ENCODE measurements at places on chromosomes 11 and 22.

DNA sequence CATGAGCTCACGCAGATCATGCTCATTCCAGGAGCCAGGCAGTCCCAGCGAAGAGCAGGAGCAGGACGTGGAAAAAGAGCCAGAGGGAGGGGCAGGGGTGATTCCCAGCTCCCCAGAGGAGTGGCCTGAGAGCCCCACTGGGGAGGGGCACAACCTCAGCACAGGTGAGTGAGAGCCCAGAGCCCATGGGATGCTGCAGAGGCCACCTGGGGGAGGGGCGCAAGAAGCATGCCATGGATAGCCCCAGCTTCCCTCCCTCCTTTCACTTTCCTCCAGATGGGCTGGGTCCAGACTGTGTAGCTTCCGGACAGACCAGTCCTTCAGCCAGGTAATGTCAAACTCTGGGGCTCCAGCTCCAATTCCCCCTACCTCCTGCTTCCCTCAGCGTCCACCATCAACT, 6.2 kb downstream of the SMTNL1 start:
- no peaks in the 10 kb centered on the region for H3K4me1 ChIP-seq
- H3K27me3 ChIP-seq, result no peaks in the 10 kb centered on the region
- no peak for DNase-seq
- no peaks in the 10 kb centered on the region for H3K36me3 ChIP-seq

- no peak overlapping the region for H3K27ac ChIP-seq
- H3K36me3 ChIP-seq, result no peaks in the 10 kb centered on the region
- no peaks in the 10 kb centered on the region for H3K27me3 ChIP-seq
These were observed 38.0 kb upstream of the JAM3 start for GRCh38 chr11:134030853-134031252.

- no peak overlapping the region for H3K27ac ChIP-seq
- DNase-seq, result no peak
- H3K36me3 ChIP-seq, result no peaks in the 10 kb centered on the region
- H3K4me3 ChIP-seq, result no peak overlapping the region
- H3K27me3 ChIP-seq, result no peaks in the 10 kb centered on the region
- no peaks in the 10 kb centered on the region for H3K4me1 ChIP-seq
These were observed 54.6 kb upstream of the SC5D start for GRCh38 chr11:121237686-121238658.

DNA sequence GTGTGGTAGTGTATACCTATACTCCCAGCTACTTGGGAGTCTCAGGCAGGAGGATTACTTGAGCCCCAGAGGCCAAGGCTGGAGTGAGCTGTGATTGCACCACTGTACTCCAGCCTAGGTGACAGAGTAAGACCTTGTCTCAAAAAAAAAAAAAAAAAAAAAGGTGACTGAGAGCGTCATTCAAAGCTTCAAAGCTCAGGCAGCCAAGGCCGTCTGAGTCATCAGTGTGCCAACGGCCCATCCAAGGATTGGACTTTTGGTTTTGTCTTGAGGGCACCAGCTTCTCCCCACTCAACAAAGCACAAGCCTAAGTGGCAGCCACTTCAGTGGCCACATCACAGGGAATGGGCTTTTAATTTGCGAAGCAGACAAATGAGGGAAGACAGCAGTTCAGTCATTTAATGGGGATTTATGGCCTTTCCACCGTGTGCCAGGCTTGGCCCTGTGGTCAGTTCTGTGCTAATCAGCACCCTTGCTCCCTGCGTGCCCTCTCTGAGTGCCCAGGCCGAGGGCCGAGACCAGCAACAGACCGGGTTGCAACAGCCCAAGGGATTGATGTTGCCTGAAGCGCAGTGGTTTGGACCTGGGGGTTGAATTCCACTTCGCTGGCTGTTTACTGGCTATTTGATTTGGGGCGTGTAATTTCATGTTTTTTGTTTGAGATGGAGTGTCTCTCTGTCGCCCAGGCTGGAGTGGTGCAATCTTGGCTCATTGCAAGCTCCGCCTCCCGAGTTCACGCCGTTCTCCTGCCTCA, 30.2 kb upstream of the CRYBB3 start:
- no peak overlapping the region for H3K4me3 ChIP-seq
- H3K27ac ChIP-seq, result no peak overlapping the region
- DNase-seq, result no peak
- H3K27me3 ChIP-seq, result no peaks in the 10 kb centered on the region
- no peaks in the 10 kb centered on the region for H3K4me1 ChIP-seq

DNA sequence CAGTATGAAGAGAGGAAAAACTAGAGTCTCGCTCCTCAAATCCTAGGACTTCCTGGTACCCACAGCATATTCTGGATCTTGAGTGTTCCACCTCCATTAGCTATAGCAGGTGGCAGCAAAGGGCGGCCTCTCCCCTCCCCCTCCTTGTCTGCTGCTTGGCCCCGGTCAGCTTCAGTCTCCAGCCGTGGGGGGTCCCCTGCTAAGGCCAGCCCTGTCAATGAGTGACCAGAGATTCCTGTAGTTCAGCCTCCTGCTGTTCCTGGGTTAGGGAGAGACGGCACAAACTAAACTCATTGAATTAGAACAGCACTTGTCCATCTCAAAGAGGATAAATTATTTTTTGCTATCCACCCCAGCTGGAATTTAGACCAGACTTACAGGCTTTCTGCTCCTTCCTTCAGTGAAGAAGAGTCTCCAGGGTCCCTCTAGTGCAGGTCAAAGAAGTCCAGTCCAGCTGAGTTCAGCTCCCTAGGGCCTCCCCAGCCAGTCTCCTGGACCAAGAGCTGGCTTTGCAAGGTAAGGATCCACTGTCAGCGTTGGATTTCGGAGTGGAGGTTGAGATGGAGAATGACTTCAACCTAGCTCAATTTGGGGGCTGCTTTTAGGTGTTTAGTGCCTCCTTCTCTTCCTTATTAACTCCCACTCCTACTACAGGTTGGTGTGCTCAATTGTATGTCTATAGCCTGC, 1.1 kb upstream of the PHLDB1 start:
- no peaks in the 10 kb centered on the region for H3K27me3 ChIP-seq
- peak; percentile 31 for DNase-seq
- peak overlapping the region; percentile 58 for H3K27ac ChIP-seq
- H3K4me3 ChIP-seq, result peak overlapping the region; percentile 21

DNA sequence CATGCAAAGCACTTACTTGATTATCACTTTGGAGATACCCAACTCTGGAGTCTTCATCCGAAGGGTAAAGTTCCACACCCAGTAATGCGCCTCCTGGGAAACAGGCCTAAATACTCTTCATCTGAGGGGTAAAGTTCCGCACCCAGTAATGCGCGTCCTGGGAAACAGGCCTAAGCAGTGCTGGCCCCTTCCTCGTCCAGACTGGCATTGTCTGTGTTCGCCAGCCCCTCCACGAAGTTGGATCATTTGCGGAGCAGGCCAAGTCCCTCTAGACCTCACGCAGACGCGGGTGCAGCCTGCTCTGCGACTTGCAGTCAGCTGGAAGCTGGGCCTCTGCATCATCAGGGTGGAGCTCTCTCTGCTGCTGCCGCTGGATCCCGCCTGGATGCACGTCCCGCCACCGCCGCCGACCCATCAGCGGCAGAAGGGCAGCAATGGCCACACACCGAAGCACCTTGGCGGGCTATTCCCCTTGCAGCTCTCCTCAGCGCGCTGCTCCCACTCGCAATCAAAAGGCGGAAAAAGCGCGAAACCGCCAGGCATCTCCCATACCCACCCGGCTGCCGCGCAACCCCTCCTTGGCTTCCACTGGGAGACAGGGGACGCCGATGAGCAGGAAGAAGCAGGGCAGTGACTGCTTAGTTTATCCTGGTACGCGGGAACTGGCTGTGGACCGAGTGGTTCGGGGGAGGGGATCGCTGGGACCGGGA, 34.1 kb upstream of the GLYATL1 start:
- peak; percentile 6 for DNase-seq
- no peak overlapping the region for H3K27ac ChIP-seq
- peaks cover 9% of the 10 kb centered on the region for H3K4me1 ChIP-seq

GRCh38 chr22:41038732-41039131, 53.7 kb upstream of the EP300 start:
- H3K4me3 ChIP-seq, result no peak overlapping the region
- no peaks in the 10 kb centered on the region for H3K27me3 ChIP-seq
- H3K36me3 ChIP-seq, result no peaks in the 10 kb centered on the region
- no peaks in the 10 kb centered on the region for H3K4me1 ChIP-seq
- no peak overlapping the region for H3K27ac ChIP-seq

GRCh38 chr22:31244046-31244942, 32.2 kb downstream of the LIMK2 start:
- DNase-seq, result no peak
- peaks cover 16% of the 10 kb centered on the region for H3K4me1 ChIP-seq
- no peak overlapping the region for H3K4me3 ChIP-seq

DNA sequence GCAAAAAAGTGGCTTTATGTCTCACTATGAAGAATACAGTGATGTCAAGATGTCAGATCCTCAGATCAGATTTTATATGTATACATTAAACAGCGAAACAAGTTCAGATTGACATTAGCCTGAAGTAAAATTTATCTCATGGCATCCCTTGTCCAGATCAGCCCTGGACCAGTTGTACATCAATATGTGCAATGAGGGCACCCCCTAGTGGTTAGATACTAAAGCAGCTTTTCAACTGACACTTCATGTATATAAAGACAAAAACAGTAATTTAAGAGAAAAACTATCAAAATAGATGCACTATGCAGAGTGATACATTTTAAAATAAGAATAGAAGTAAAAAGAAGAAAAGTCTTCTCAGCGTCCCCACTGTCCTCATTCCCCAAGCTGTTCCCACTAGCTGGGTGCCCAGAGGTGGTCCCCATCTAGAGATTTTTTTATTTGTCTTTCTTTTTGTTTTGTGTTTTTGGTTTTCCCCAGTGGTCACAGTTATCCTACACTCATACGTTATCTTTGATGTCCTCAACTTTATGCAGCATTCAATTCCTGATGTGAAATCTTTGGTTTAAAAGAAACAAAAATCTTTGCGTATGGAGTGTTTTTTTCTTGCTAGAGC, 2193.4 kb upstream of the RAG2 start:
- H3K4me1 ChIP-seq, result no peaks in the 10 kb centered on the region
- H3K27me3 ChIP-seq, result no peaks in the 10 kb centered on the region
- no peaks in the 10 kb centered on the region for H3K36me3 ChIP-seq
- no peak overlapping the region for H3K4me3 ChIP-seq

- H3K27ac ChIP-seq, result peak overlapping the region; percentile 91
- peaks cover 35% of the 10 kb centered on the region for H3K4me1 ChIP-seq
- H3K4me3 ChIP-seq, result no peak overlapping the region
- H3K36me3 ChIP-seq, result peaks cover 41% of the 10 kb centered on the region
These were observed 12.9 kb downstream of the CD59 start for GRCh38 chr11:33723238-33723881.

GRCh38 chr11:15202626-15203025, 87.9 kb downstream of the INSC start:
- no peak overlapping the region for H3K4me3 ChIP-seq
- no peaks in the 10 kb centered on the region for H3K27me3 ChIP-seq
- no peak overlapping the region for H3K27ac ChIP-seq
- no peaks in the 10 kb centered on the region for H3K4me1 ChIP-seq

GRCh38 chr11:118804094-118804493, 13.1 kb upstream of the DDX6 start:
- no peak for DNase-seq
- H3K36me3 ChIP-seq, result no peaks in the 10 kb centered on the region
- peaks cover 2% of the 10 kb centered on the region for H3K27me3 ChIP-seq
- no peak overlapping the region for H3K27ac ChIP-seq
- H3K4me3 ChIP-seq, result no peak overlapping the region

GRCh38 chr11:12218909-12219308, 108.5 kb downstream of the MICAL2 start:
- no peaks in the 10 kb centered on the region for H3K27me3 ChIP-seq
- H3K4me1 ChIP-seq, result peaks cover 57% of the 10 kb centered on the region
- DNase-seq, result no peak
- peak overlapping the region; percentile 75 for H3K27ac ChIP-seq
- peaks cover 23% of the 10 kb centered on the region for H3K36me3 ChIP-seq

DNA sequence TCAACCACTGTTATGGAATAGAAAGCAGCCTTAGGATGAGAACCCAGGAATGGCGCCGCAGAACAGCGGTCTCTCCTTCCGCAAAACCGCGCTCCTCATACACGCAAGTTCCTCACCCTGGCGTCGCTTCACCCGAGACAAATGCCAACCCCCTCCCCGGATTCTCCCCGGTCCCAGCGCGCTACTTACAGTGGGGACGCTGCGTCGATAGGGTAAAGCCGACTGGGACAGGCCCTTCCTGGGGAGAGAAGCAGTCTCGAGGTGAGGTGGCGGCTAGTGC, 287 bp downstream of the RPS13 start:
- no peak for DNase-seq
- H3K4me1 ChIP-seq, result peaks cover 12% of the 10 kb centered on the region
- no peaks in the 10 kb centered on the region for H3K27me3 ChIP-seq

GRCh38 chr11:97224396-97224795, 834.6 kb downstream of the JRKL start:
- H3K4me3 ChIP-seq, result no peak overlapping the region
- no peak overlapping the region for H3K27ac ChIP-seq
- H3K4me1 ChIP-seq, result peaks cover 6% of the 10 kb centered on the region
- no peaks in the 10 kb centered on the region for H3K36me3 ChIP-seq
- no peak for DNase-seq
- H3K27me3 ChIP-seq, result no peaks in the 10 kb centered on the region

DNA sequence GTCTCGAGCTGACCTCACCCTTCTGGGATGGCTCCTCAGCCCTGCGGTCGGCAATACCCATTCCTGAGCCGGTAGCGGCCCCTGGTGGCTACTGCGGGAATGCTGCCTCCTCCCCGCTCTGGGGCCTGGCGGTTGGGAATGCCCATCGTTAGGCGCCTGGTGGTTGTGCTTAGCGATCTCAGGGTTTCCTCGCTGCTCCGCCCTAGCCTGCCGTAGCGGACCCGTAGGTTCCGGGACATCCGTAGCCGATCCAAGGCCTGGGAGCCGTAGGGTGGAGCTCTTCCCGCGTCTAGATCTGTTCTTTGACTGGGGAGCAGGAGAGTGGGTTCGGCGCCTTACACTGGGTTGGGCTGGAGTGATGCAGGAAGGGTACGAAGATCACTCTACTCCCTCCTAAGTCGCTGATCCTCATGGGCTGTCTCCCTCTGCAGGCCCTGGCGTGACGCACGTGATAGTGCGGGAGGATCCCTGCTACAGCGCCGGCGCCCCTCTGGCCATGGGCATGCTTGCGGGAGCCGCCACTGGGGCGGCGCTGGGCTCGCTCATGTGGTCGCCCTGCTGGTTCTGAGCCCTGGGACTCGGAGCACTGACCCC, 14.8 kb downstream of the PLEKHB1 start:
- H3K4me1 ChIP-seq, result peaks cover 37% of the 10 kb centered on the region
- no peaks in the 10 kb centered on the region for H3K27me3 ChIP-seq
- H3K27ac ChIP-seq, result no peak overlapping the region

All from heart right ventricle (tissue), 16 donors.